ENCODE measurements at places on chromosomes 12 and 14.

DNA sequence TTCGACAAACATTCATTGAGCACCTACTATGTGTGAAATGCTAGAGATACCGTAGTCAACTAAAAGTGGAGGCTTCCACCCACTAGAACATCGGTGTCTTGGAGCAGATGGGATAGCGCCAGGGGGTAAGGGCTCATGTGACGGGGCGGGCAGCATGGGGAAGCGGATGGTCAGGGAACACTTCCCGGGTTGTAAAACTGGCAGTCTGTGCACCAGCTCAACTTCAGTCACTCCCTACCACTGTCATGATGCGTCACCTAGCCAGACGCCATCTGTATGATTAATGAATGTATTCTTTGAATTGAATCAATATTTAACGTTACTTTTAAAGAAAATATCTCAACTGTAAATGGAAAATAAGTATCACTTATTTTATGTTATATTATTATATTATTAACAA, 93.5 kb downstream of the PIWIL1 start:
- DNase-seq, result no peak

- no peak for DNase-seq
Observed at GRCh38 chr12:132067182-132067581, 76.9 kb downstream of the DDX51 start.

GRCh38 chr12:52613384-52614030, 4.9 kb downstream of the KRT73 start:
- no peak for DNase-seq

DNA sequence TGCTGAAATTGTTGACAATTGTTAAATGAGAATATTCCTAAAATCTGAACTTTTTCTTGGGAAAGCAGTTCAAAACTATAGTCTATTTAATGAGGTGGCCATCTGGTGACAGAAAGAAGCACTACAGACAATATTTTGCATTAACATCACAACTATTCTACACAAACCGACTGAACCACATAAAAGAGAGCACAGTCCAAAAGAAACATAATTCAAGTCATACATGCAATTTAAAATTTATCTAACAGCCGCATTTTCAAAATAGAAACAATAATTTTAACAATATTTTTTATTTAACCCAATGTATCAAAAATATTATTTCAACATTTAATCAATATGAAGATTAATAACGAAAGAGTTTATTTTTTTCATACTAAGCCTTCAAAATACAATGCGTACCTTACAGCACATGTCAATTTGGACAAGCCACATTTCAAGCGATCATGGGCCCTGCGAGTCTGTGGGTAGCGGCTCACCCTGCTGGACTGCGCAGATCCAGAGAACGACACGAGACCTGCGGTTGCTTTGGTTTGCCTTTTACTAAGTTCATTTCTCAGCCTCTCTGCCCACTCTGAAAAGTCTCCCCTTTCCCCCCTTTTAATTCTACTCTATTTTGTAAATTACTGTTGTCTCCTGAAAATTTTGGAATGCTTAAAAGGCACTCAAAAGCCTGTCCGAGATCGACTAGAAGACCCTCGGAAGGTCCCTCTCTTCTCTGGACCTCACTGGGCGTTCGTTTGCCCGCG, 947 bp upstream of the LRRC9 start:
- DNase-seq, result peak; percentile 6

- DNase-seq, result no peak
Observed at GRCh38 chr12:92554158-92555073, 148.4 kb upstream of the PLEKHG7 start.

DNA sequence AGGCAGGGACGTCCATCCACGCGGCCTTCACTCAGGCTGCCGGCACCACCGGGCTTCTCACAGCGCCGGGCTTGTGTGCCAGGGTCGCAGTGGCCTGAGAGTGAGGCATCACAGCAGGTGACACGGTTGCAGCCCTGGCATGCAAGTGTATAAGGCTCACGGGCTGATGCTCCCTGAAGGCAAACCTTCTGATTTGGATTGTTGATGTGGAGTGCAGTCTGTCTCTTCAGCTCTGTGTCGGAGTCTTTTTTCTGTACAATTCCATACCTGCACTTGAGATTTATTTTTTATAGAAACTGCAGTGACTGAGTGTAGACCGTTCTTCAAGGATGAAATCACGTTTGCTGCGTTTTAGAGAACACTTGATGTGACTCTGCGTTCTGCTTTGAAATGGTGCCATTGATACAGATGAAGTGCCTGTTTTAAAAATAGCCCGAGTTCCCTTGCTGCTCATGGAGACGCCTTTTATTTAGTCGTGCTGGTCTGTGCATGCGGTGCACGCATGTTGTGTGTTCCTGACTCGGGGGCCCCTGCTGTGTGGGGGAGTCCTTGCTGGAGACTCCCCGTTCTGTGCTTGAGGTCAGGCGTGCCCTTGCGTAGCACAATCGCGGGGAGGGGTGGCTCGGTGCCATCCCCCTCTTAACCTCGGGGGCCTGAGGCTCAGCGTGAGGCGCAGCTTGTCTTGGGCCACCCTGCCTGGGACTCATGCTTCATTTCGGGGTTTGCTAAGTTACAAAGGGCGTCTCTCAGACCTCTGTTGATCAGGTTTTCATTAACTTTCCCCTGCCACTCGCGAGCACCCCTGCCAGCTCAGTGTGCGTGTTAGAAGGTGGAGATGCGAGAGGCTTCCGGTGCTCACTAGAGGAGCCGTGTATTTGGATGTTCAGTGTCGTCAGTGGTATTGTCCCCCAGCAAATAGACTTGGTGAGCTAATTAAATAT, 21.6 kb upstream of the AMN start:
- no peak for DNase-seq

DNA sequence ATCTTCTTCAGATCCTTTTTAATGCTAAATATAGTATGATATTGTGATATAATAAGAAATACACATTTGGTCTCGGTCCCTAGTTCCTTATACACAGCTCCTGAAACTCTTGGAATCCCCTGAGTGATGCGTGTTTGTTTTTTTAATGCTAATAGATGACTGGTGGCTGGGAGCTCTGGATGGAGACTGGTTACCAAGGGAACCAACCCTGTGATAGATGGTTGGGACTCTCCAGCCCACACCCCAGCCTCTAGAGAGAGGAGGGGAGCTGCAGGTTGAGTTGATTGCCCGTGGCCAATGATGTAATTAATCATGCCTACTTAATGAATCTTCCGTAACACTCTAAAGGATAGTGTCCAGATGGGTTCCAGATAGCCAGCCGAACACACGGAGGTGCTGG, 140.6 kb downstream of the FBXL14 start:
- DNase-seq, result no peak

GRCh38 chr14:21347201-21347600, 36.6 kb downstream of the SUPT16H start:
- DNase-seq, result no peak

- no peak for DNase-seq
Observed at GRCh38 chr12:16282978-16283377, 5.5 kb upstream of the SLC15A5 start.

DNA sequence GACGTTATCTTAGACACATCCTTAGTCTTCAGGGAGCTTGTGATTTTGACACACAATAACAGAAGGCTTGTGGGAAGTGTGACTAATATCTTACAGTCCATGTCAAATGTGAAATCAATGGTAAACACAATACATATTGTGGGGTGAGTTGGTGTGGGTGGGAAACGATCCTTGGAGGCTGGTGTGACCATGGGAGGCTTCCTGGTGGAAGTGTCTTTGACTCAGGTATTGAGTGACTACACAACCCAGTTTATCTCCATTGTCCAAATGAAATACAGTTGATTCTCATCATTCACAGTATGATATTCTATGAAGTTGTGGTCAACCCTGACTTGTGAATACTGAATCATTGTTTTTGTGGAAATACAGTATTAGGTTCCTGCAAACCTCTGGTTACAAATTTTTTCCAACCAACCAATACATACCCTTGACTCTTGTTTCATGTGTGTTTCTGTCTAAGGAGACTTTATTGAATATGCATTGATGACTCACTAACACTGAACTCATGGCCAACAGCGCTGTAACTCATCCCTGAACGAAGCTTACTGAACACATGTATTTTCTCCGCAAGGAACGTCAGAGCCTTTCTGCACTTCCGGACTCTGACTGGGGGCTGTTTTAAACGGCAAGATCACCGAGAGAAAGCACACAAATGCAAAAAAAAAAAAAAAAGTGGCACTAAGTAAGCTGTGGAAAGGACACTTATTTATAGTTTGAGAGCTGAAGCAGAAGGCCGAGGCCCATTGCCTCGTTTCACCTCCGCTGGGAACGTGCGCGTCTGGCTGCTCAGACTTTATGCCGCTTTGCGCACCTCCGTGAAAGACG, 59.0 kb downstream of the CLMN start:
- no peak for DNase-seq

GRCh38 chr12:12403264-12404248, 46.7 kb downstream of the BORCS5 start:
- no peak for DNase-seq

GRCh38 chr12:118813778-118814357, 167.5 kb upstream of the SRRM4 start:
- DNase-seq, result no peak

DNA sequence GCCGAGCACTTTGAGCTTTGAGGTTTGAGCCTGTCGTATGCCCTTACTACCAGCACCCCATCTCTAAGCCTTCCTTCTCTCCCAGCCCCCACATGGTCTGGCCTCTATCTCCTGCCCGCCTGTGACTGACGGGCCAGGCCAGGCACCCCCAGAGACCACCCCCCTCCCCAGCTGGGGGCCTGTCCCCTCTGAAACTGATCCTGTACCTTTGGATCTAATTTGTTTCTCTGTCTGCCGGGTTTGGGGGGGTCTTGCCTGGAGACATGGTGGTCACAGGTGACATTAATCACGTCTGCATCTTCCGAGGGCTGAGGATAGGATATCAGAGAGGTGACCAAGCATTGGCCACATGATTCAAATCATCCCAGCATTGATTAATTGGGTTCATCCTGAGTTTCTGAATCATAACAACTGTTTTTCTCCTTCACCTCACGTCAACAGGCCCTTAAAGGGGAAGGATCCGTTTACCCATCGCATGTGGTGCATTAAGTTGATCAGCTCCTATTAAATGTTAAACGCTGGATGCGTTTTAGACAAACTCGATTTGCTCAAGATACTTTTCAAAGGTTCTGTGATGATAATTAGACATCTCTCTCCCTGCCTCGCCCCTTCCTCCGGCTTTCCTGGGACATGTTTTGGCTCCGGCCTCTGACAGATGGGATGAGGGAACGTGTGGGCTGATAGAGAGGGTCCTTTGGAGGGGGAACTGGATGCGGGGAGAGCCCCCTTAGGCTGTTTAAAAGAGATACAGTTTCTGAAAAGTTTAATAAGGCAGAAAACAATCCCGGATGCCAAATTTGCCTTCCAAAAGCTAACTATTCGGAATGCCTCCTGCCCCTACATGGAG, 63.3 kb upstream of the TBX3 start:
- DNase-seq, result no peak

DNA sequence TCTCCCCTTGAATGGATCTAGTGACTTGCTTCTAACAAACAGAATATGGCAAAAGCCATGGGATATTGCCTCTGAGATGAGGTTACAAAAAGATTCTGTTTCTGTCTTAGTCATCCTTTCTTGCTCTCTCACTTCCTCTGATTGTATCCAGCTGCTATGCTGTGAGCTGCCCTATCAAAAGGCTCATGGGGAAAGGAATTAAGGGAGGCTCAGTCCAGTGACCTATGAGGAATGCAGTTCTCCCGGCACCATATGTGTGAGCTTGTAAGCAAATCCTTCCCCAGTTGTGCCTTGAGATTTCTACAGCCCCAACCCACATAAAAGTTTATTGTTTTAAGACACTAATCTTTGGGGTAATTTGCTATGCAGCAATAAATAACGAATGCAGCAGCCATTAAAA, 183.1 kb downstream of the KLHL28 start:
- no peak for DNase-seq

GRCh38 chr12:108356835-108357806, 18.0 kb upstream of the CMKLR1 start:
- no peak for DNase-seq

GRCh38 chr12:5140190-5140589, 96.5 kb downstream of the KCNA5 start:
- no peak for DNase-seq

GRCh38 chr14:53055003-53055402, 98.1 kb downstream of the DDHD1 start:
- DNase-seq, result peak; percentile 8

DNA sequence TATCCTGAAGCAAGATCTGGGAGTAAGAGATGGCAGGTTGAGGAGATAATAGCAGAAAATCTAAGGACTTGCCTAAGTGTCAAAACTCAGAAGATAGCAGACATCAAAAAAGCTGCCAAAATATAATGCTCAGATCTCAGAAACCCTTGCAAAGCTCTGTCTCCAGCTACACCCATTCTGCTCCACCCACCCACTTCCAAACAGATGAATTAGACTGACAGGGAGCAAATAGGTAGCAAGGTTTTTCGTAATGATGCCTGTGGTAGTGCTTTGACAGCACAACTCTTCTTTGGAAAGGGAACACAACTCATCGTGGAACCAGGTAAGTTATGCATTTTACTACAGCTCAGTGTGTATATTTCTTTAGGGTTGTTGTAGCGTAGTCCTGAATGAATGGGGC, 132.6 kb downstream of the DAD1 start:
- DNase-seq, result no peak

DNA sequence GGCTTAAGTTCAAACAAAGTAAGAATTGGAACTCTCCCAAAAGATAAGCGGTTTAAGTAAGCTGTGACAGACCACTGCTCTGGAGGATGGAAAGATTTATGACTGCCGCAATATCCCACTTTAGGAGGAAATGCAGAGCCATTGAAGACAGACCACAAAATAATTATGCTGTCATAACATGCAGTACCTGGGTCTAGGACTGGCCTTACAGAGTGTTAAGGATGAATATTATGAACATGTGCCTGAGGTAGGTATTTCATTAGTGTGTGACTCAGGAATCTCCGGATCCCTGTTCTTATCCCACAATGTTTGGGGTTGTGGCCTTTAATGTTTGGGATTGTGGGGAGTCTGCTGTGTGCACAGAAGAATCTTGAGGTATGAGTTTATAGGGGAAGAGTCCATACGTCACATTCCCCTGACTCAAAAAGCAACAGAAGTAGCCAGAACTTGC, 114.9 kb downstream of the SAMD4A start:
- no peak for DNase-seq

DNA sequence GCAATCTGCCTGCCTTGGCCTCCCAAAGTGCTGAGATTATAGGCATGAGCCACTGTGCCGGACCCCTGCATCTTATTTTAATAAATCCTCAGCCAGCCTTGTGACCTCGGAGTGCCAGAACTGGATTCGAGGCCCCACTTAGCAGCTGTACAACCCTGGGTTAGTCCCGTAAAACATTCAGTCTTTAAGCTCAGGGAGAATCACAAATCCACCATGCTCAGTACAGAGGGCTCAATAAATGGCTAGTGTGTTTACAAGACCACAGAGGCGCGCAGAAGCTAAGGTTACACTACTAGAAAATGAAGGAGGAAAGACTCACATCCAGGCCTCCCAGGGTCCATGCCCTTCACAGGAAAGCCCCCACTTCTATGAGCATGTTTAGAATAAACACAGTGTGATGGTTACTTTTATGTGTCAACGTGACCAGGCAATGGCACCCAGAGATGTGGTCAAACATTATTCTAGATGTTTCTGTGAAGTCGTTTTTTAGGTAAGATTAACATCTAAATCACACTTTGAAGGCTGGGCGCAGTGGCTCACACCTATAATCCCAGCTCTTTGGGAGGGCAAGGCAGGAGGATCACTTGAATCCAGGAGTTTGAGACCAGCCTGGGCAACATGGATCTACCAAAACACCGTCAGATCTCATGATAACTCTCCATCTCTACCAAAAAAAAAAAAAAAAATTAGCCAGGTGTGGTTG, 55.3 kb downstream of the CLMN start:
- no peak for DNase-seq

Data from NCI-H446 treated with DMSO at 0.1 percent for 48 hours (cell line).